ENCODE measurements at places on chromosomes 3 and 15. TPM values are rescaled to one million over a fixed set of nuclear protein-coding genes. Genes with fewer than 3 reads are reported as not detected.

GRCh38 chr3:137165117-137165806 lies 207.5 kb downstream of the IL20RB start:
- no peak for DNase-seq

DNA sequence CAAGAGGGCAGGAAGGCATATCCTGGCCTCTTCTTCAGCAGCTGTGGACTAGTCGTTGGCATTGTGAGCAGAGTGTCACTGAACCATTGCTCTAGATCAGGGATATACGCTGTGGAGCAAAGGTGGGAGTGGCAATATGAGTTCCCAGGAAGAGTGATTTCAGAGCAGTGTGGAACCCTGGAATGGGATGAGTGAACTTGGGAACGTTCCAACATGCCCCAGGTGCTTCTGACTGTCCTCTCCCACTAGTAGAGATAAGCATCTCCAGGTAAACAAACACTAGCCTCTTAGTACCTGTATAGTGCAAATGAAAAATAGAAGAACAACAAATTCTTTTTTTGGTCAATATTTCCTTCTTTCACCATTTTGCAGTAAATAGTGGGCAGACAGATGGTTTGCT lies 123.6 kb upstream of the VEPH1 start:
- DNase-seq: no peak

DNA sequence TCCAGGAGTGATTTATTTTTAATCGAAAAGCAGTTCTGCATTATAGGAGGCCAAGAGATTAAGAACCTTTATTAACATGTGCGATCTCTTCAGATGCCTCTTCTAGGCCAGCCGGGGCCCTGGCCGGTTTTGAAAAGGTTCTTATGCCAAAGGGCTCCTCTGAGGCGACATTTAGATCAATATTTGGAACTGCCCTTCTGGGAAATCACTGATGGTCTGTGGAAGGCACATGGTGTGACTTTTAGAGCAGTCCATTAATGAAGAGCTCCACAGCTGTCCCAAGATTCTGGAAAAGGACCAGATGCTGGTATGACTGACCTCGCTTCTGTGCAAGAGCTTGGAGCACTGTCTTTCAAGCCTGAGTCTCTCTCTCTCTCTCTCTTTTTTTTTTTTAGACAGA lies 19.7 kb downstream of the MGLL start:
- DNase-seq: no peak

- no peak for DNase-seq
These were observed 381.6 kb upstream of the NAALADL2 start for GRCh38 chr3:174477491-174477890.

Gene SSUH2
- total RNA-seq: 1.2 TPM

Measured in colonic mucosa (tissue), 4 donors.